Fibroblast of lung (primary cell): ENCODE measurements at places on chromosomes 6 and 20. TPM values are rescaled to one million over a fixed set of nuclear protein-coding genes. Genes with fewer than 3 reads are reported as not detected.

Gene RBM24
- 1.0 and 2.5 TPM in 2 replicates for total RNA-seq

Gene KCNQ2
- total RNA-seq = not detected in 2 replicates

DNA sequence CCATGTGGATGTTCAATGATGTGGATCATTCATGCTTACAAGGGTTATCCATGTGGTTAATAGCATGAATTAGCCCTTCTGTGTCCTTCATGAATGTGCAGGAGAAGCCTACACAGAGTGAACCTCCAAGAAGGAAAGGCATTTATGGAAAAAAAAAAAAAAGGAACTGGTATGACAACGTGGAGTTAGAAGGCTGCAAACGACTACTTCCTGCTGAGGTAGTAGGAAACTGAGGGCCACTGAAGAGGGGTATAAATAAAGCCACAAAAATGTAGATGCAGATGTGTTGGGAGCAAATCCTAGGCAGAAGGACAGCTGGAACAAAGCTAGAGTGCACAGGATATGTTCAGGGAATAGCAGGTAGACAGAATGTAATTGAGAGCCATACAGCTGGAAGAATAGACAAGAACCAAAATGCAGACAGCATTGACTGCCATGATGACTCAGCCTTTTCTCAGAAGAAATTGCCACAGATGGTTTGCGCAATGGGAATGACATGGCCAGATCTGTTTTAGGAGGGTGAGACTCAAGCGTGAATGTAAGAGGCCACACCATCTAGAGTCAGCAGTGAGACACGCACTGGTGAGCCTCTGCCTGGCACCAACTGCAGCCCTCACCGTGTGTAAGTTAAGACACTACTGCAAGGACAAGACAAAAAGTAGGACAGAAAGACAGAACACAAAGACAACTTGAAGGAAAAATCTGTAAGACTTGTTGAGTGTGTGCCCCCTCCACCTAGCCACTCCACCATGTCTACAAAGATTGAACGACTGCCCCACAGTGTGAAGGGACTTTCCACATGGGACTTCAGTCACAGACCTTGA lies 79.8 kb downstream of the KIF13A start:
- peak; percentile 99 for DNase-seq

DNA sequence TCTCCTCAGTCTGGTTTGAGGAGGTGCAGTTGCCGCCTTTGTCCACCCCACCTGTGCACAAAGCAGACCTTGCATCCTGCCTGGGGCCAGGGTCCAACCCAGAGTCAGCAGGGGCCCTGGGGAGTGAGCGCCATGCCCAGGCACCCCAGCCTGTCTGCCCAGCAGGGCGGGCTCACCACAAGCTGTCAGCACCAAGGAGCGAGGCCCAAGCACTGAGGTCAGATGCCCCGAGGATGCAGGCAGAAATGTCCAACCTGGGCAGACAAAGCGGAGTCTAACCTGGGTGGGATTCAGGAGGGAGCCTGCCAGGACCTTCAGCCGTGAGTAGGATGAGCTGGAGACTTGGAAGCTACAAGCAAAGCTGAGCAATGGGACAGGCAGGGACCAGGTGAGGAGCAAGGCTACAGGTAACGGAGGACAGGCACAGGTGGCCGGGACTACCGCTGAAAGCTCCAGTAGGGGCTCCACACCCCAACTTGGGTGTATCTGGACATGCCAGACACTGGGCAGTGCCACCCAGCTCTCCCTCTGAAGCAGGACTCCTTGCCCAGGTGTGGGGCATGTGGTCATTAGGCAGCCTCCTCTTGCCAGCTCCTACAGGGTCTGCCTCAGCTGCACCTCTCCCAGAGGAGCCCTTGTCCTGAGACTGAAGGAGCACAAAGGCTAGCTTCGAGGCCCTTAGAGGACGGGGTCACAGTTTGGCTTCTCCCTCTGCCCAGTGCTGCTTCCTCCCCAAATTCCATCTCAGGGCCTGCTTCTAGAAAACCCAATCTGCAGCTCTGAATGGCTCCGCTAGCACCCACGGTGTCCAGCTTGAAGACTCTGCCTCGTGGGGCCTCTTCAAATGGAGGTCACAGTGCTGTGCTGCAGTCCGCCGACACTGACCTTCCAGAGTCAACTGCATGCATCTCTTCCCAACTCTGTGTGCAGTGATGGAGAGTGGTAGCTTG lies 210.6 kb upstream of the CDYL start:
- DNase-seq = no peak

GRCh38 chr6:30206799-30207618 lies 6.2 kb downstream of the TRIM26 start:
- DNase-seq = peak; percentile 31

DNA sequence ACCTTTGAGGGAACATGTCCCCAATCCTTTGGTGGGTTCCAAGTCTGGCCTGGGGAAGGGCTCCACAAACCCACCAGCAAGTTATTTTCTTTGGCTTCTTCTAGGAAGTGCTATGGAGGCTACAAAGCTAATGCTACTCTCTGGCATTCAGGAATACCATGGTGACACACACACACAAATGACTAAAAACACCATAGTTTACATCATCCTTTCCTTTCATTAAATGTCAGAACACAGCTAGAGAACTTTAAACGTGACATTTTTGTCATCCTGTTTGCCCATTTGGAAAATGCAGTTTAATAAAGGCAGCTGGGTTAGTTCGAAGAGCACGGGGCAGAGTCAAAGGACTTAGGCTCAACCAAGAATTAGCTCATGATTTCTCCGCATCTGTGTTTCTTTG lies 40.2 kb upstream of the PROKR2 start:
- no peak for DNase-seq

GRCh38 chr6:125020385-125020784 lies 58.1 kb downstream of the RNF217 start:
- peak; percentile 63 for DNase-seq

DNA sequence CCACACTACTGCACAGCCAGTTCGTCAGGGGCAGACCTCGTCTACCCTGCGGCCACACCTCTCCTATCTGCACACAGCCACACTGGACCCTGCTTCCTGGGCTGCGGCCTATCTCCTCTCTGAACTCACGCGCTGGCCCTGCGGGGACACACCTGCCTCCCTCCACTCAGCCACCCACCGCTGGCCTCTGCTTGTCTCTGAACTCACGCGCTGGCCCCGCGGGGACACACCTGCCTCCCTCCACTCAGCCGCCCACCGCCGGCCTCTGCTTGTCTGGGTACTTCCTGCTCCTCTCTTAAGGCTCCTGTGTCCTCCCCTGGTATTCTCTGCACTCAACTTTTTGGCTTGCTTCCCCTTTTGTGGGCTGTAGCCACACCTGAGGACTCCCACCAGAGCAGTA lies 52.3 kb downstream of the HUS1B start:
- no peak for DNase-seq

DNA sequence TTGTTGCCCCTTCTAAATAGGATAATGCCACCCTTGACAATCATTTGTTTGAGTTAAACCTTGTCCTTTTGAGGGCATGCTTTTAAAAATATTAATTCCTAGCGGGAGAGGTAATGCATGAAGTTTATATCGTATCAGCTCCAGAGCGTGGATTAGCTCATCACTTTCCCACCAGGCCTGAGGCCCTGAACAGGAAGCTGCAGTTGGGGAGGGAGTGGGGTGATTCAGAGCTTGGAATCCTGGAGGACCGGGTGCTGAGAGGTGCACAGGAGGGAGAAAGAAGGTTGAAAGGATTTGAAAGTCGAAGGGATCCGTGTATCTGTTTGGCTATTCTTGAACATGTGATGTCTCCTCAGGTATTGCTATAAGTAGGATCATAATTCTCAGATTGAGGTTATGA lies 25.0 kb downstream of the ZDHHC14 start:
- peak; percentile 5 for DNase-seq

- DNase-seq = no peak
Measured at GRCh38 chr20:16846006-16846405, 97.8 kb downstream of the OTOR start.
